ENCODE measurements at places on chromosomes 7 and 10.
A peak's percentile ranks its signal among the peaks of the same experiment; 100 is the strongest.

GRCh38 chr7:131143869-131144268, 183.8 kb upstream of the MKLN1 start:
- DNase-seq = no peak

GRCh38 chr10:102334101-102334500, 61.4 kb upstream of the NFKB2 start:
- DNase-seq = no peak

GRCh38 chr7:157193274-157193673, 54.5 kb downstream of the UBE3C start:
- DNase-seq = no peak

DNA sequence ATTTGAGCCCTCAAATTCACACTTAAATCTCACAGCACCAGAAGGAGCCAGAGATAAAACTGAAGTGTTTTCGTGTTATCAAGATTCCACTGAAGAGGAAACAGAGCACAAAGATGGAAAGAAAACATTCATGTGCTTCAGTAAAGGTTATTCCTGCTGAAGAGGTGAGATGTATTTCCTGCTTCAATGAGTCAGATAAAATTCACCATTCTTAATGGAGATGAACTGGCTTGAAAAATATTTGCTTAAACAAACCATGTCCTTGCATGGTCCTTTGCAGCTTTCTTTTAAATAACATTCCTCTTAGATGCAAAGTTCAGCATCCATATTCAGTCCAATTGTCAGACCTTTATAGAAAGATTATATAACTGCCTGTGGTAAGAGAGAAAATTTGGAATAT, 294.2 kb downstream of the IPMK start:
- DNase-seq = no peak

GRCh38 chr10:114388275-114388674, 16.0 kb downstream of the AFAP1L2 start:
- no peak for DNase-seq

- no peak for DNase-seq
Measured at GRCh38 chr7:85773116-85773728, 586.4 kb upstream of the SEMA3D start.

DNA sequence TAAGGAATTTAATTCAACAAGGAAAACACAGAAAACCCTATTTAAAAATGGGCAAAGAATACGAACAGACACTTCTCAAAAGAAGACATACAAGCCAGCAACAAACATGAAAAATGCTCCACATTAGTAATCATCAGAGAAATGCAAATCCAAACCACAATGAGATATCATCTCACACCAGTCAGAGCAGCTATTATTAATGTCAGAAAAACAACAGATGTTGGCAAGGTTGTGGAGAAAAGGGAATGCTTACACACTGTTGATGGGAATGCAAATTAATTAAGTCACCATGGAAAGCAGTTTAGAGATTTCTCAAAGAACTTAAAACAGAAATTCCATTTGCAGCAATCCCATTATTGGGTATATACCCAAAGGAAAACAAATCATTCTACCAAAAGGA, 55.2 kb downstream of the GCC1 start:
- no peak for DNase-seq

- DNase-seq = no peak
Measured at GRCh38 chr10:29435809-29436501, 147.1 kb downstream of the LYZL1 start.

- DNase-seq = no peak
Measured at GRCh38 chr7:22143491-22143890, 197.8 kb upstream of the CDCA7L start.

DNA sequence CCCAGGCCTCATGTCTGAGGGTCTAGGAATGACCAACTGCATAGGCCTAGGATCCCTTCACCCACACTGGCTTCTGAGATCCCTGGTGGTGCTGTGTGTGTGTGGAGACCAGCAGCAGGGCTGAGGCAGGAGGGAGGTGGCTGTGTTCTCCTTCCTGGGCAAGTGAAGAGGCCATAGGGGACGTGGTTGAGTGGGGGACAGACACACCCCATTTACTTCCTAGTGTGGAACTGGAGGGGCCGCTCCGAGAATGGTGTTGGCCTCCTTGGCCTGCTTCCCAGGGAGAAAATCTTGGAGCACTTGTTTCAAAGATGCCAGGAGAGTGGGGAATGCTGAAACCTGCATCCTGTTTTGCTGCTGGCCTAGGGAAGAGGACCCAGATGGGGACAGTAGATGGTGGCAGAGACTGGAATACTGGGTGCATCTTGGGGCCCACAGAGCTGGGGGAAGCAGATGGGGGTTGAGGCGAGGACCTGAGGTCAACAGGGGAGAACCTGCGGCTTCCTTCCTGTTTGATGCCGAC, 19.1 kb downstream of the UBTD1 start:
- no peak for DNase-seq

GRCh38 chr10:29658984-29659965, 24.5 kb upstream of the SVIL start:
- DNase-seq = peak; percentile 43

DNA sequence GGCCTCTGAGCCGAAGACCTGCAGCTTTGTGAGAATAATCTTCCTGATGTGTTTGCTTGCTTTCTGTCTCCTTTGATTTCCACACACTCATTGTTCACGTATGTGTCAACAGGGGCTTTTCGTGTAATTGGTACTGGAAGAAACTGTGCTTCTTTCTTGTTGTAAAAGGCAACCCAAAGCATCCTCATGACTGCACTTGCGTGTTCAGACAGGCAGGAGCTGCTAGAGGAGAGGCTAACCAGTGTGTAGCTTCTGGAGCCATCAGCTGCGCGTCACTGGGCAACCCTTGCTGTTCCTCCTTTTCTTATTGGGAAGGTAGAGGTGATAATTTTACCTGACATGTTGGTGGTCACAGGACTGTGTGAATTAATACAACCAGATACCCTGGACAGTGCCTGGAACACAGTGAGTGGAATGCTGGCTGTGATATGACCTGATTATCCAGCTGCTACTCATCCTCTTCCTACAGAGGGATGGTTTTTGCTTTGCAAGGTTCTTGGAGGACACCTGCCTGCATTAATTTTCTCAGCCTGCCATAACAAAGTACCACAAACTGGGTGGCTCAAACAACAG, 213.0 kb downstream of the ABCA13 start:
- DNase-seq = no peak

- DNase-seq = no peak
Measured at GRCh38 chr10:121296881-121297585, 301.2 kb downstream of the FGFR2 start.

GRCh38 chr10:48504141-48504885, 100.6 kb downstream of the ARHGAP22 start:
- DNase-seq = no peak

GRCh38 chr7:158414002-158414401, 173.6 kb downstream of the PTPRN2 start:
- DNase-seq = no peak

GRCh38 chr7:99554939-99555338, 3.0 kb upstream of the FAM200A start:
- DNase-seq = no peak

DNA sequence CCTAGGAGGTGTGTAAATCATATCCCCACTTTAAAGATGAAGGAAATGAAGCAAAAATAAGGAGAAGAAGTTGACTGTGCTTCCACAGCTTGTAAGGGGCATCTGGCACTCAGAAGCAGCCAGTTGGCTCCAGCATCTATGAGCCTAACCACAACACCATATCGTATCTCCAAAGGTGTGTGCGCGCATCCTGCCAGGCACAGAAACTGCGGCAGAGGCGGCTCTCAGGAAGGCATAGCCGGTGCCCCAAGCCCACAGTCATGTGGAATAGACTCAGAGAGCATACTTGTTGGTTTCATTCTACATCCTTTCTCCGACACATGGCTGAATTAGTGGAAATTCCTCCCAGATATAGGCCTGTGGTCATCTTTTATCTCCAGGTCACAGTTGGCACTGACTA, 423.9 kb downstream of the CALN1 start:
- DNase-seq = no peak

DNA sequence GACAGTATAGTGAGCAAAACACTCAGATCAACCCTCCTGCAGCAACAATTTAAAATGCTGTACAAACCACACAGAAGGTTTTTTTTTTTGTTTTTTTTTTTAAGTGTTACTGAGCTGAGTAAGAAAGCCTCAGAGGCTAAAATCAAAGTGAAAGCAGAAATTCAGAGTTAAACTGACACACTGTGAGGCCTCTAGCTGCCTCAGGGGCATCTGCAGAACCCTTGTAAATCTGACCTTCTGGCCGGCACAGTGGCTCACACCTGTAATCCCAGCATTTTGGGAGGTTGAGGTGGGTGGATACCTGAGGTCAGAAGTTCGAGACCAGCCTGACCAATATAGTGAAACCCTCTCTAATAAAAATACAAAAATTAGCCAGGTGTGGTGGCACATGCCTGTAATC, 7.4 kb upstream of the GNA12 start:
- DNase-seq = no peak

- DNase-seq = no peak
Measured at GRCh38 chr10:12631216-12631615, 281.9 kb downstream of the CAMK1D start.

GRCh38 chr7:107711301-107711700, 32.6 kb upstream of the CBLL1 start:
- no peak for DNase-seq

GRCh38 chr10:89147256-89147655, 59.9 kb downstream of the CH25H start:
- DNase-seq = no peak

DNA sequence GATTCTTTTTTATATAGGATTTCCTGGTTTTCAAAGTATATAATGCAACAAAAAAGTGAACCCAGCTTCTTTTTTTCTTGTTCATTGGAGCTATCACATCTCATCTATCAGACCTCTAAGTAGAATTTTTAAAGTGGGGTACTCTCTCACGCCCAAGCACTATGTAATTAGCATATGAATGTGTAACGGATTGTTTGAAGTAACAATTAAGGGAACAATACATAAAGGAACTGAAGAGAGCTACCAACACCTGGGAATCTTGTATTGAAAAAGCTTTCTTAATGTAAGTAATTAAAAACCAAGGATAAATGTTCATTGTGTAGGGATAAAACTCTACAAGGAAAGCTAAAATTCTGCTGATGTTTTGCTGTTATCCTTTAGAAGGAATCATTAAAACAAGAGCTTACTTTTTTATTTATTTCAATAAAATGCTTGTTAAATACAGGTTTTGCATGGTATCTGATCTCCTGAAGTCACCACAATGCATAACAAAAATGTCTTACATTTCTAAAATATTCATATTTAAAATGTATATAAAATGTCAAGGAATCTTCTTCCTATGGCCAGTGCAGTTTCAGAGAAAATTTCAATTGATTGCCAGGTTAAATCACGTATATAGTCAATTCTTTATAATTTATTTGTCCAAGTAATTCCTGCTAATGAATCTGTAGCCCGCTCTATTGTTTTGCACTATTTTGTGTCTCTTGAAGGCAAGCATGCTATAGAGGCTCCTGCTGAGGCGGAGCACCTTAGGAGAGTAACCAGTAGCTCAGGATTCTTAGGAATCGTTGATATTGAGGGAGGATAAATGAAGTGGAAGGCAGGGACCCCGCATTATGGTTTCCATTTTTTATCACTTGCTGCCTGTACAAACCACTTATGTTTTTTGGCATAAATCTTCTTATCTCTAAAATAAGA, 51.6 kb downstream of the PTPRZ1 start:
- DNase-seq = no peak

DNA sequence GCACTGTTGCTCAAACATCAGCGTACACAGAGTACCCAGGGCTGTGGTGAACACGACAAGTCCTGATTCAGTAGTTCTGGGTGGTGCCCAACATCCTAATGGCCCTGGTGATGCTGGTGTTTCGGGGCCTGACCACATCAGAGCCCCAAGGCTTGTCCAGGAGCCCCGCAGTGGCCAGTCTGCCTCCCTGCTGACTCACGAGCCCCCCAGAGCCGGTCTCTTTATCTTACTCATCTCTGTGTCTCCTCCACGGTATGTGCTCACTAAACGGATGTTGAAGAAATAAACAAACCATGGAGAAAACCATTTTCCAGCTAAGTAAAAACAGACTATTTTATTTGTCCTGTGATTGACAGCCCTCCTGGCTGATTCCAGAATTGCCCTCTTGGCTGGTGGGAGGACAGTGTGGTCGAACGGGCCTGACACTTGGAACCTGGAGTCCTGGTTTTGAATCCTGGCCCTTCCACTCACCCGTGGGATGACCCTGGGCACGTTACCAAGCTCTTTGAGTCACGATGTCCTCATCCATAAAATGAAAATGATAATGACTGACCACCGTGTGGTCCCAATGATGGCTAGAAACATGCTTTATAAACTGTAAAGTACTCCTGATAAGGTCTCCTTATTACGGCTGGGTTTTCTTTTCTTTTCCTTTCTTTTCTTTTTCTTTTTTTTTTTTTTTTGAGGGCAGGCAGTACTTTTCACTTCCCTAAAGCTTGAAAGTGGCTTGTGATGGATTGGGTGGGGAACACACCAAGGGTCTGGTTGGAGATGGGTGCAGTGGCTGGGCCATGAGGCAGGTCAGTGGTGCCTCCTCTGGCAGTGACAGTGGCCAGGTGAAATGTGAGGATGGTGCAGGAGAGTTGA, 5.7 kb downstream of the HIP1 start:
- DNase-seq = no peak

DNA sequence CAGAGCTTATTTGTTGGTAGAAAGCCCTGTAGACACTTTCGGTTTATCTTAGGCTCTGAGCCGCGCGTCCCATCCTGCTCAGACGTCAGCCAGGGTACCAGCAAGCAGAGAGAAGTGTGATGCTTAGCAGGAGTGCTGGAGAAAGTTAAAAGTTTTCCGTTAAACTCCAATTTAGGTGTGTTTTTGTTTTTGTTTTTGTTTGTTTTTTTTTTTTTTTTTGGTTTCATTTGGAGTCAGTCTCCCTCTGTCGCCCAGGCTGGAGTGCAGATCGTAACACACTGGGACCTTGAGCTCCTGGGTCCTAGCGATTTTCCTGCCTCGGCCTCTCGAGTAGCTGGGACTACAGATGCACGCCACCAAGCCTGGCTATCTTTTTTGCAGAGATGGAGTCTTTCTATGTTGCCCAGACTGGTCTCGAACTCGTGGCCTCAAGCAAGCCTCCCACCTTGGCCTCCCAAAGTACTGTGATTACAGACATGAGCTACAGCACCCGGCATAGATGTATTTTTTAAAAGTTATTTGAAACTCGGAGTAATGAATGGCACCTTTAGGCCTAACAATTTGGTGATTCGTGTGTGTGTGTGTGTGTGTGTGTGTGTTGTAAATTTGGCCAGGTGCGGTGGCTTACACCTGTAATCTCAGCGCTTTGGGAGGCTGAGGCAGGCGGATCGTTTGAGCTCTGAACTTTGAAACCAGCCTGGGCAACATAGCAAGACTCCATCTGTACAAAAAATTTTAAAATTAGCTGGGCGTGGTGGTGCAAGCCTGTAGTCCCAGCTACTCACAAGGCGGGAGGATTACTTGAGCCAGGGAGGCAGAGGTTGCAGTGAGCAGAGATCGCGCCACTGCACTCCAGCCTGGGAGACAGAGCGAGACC, 1.3 kb upstream of the HIP1 start:
- no peak for DNase-seq

Measured in activated CD4-positive, alpha-beta T cell treated with anti-CD3 and anti-CD28 coated beads for 1 hour (primary cell).